ENCODE measurements at places on chromosomes 7 and 10.
A peak's percentile ranks its signal among the peaks of the same experiment; 100 is the strongest.

GRCh38 chr7:98456866-98457265 lies 56.0 kb upstream of the BAIAP2L1 start:
- DNase-seq = no peak

GRCh38 chr7:86190351-86190750 lies 453.4 kb upstream of the GRM3 start:
- DNase-seq = no peak

- no peak for DNase-seq
These were observed 2.4 kb downstream of the ACTA2 start for GRCh38 chr10:88949912-88950837.

DNA sequence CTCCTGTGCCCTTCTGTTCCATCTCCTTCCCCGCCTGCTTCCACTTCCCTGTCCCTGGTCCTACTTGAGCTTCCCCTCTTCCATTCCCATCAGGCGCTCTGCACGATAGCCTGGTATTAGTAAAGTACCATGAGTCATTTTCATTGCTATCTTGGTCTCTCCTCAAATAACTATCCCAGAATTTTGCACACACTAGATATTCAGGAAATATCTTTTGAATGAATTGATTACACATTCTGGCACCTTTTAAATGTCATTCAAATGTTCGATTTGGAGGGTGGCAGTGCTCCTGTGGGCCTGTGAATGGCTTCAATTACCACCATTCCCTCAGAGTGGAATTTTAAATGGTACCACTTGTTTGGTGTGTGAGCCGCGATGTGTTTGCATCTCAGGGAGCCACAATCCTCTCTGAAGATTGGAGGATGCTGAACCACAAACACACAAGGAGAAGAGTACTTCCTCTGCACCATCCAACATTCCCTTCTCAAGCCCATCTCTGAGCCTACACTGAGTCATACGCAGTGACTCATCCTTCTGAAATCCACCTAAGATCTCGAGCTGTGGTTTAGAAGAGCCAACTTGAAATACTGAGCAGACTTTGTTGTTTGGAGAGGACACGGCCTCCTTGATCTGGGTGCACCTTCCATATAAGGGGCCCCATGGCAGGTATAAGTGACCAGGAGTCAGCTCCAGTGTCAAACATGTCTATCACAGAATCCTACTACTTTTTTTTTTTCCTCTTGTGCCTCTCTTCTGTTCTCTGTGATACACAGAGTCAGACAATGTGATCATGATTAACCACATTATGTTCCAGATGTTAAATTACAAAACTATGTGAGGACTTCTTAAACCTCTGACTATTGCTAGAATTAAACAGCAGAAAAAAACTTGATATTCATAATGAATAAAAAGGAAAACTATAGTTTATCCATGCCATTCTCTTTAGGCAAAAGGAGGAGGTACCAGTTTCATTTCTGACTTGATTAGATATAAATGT lies 81.9 kb downstream of the BMPER start:
- DNase-seq = no peak

DNA sequence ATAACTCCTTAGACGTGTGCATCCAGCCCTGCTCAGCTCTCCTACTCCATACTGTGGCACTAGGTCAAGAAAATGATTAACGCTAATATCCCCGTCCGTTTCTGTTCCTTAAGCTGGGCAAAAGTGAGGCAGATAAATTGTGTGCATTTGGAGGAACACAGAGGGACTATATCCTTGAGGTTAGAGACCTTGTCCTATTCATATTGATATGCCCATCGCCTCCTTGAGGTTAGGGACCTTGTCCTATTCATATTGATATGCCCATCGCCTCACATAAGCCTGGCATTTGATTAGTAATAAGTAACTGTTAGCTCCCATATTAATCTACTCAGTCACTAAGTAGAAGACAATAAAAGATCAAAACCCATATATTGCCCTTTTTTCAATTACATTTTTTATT lies 12.9 kb upstream of the TAX1BP1 start:
- DNase-seq = no peak

DNA sequence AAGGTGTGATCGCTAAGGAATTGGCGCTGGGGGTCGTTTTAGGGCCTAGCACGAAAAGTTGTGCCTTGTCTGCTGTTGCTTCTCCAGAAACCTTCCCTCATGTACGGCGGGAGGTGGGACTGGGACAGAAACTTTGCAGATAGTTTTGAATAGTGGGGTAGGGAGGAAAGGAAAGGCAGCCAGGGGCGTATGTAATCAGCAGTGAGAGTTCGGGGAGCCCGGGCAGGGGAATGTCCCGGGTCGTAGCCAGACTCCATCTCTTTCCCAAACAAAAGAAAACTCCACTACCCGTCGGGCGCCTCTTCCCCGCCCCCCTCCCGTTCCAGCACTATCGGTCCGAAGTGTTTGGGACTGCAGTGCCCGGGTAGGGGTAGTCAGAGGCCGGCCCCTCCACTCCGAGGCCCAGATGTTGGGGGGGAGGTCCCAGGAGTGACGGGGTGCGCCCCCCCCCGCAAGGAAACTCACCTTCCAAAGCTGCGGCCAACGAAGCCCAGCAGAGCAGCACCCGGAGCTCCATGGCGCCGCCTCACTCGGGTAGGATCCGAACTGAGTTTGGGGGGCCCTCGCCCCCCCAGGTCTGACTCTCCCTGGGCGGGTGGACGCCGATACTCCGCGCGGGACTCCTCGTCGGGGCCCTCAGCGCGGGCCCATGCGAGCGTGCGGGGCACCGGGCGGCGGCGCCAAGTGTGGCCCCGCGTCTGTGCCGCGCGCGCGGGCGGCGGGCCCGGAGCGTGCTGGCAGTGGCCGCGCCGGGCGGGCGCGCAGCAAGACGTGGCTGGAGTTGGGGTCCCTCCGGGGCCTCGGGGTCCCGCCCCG lies 601 bp downstream of the EPHB4 start:
- DNase-seq = no peak

DNA sequence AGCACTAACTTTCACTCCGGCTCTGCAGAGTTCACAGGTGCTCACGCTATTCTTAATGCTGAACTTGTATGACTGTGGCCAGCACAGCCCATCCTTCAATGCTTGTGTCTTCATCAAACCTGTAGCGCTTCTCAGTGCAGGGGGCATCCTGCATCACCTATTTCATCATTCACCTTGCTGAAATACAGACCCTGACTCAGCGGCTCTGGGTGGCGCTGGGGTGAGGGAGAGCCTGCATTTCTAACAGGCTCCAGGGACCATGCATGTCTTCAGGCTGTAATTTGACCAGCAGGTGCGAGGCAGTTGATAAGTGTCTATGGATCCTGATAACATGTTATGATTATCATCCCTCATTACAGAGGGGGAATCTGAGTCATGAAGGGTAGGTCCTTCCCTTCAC lies 89.3 kb downstream of the VOPP1 start:
- DNase-seq = no peak

DNA sequence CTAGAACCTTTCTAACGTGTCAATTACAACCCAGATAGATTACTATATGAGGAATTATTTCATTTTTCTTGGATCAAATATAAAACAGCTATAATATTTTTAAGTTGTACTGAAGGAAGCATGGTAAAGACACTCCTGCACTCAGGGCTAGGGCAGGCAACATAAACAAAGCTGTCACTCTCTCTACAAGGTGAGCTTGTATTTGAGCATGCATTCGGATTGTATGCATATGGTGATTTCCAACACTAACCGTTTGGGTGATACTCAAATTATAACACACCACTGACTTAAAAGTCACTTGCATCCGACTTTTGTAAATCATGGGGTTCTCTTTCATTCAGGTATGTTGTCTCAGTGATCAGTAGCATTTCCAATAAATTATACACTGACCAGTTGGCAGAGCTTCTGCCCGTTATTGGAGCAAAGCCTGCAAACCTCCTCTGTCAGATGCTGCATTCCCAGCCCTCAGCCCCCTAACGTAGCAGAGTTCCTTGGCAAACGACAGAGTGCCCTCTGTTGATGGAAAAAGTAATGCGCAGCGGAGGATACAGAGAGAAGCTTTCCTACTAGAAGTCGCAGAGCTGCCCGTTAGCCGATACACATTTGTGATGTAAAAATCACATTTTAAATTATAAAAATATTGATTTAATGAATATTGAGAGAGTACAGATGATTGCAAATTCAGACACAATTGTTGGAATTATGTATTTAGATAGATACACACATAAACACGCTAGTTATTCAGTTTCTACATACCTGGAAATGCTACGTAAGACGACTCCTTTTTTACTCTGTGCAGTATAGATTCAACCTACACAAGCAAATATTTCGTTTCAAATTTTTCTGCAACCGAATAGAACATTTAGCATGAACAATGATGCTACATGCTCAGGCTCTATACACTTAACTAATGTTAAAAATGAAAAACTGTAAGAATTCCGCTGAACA lies 173.9 kb upstream of the SP4 start:
- DNase-seq = peak; percentile 23

GRCh38 chr10:15245530-15245929 lies 77.0 kb upstream of the NMT2 start:
- no peak for DNase-seq

DNA sequence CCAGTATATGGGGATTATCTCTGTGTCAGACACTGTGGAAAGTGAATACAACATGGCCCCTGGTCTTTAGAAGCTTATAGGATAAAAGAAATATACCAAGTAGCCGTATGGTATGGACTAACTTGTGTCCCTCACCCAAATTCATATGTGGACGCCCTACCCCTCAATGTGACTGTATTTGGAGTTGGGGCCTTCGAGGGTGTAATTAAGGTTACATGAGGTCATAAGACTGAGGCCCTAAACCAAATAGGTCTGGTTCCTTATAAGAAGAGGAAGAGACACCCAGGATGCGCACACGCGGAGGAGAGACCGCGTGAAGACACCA lies 36.3 kb downstream of the ASB13 start:
- DNase-seq = no peak

Data from activated CD4-positive, alpha-beta T cell treated with anti-CD3 and anti-CD28 coated beads, Interleukin-2, amount 50 U/mL, for 1 hour (primary cell).